ENCODE measurements at places on chromosomes 5 and 9. TPM values are rescaled to one million over a fixed set of nuclear protein-coding genes. Genes with fewer than 3 reads are reported as not detected.

Gene FOXD4
- total RNA-seq: 0.58 TPM

Gene IFNA21
- total RNA-seq: not detected

Gene SCAI
- 14.5 TPM for total RNA-seq

Gene PCDHB1
- total RNA-seq: 0.13 TPM

Gene TLE1
- 44.2 TPM for total RNA-seq

Gene CCL19
- total RNA-seq: 0.35 TPM

Gene SLC25A46
- total RNA-seq: 40.2 TPM

Gene NUTM2F
- total RNA-seq: not detected

Gene PCDHB13
- total RNA-seq: 1.9 TPM

Gene PRRT1B
- not detected for total RNA-seq

Gene CDC14B
- 16.0 TPM for total RNA-seq

Gene PCDHA13
- total RNA-seq: 0.04 TPM

Gene PIK3R1
- total RNA-seq: 68.7 TPM

Gene PCDHGB7
- 4.2 TPM for total RNA-seq

Gene ALDH1B1
- 15.7 TPM for total RNA-seq

Gene PCA3
- 0.58 TPM for total RNA-seq

Gene CCDC192
- 0.18 TPM for total RNA-seq

Gene ENHO
- total RNA-seq: 3.4 TPM

Gene IFNB1
- not detected for total RNA-seq

Gene PTGS1
- total RNA-seq: 2.7 TPM

Gene PCSK1
- not detected for total RNA-seq

Gene PMPCA
- 24.6 TPM for total RNA-seq

Gene MARCHF11
- 0.04 TPM for total RNA-seq

Gene FAM163B
- total RNA-seq: not detected

Gene RXRA
- total RNA-seq: 19.0 TPM

Gene OR2V1
- not detected for total RNA-seq

Gene PDE6A
- total RNA-seq: not detected

Gene IGFBPL1
- 0.84 TPM for total RNA-seq

Gene SHROOM1
- total RNA-seq: 2.4 TPM

Gene TYRP1
- total RNA-seq: not detected

Gene CSF1R
- 9.2 TPM for total RNA-seq

Gene ABO
- 0.13 TPM for total RNA-seq

Gene TXNDC8
- not detected for total RNA-seq

Gene GCNT1
- total RNA-seq: 3.2 TPM

Gene TAF11L14
- not detected for total RNA-seq

Gene CCNO
- 0.04 TPM for total RNA-seq

Gene IL3
- not detected for total RNA-seq

Gene SLC44A1
- 20.2 TPM for total RNA-seq

Gene PTPA
- 119 TPM for total RNA-seq

Gene SLC1A3
- 19.5 TPM for total RNA-seq

Gene NRG2
- total RNA-seq: 2.0 TPM

Gene PAPPA
- total RNA-seq: 1.3 TPM

Gene PRUNE2
- 13.2 TPM for total RNA-seq

Gene MLANA
- total RNA-seq: not detected

Gene PCDHB6
- 0.80 TPM for total RNA-seq

Gene SLC6A7
- 0.35 TPM for total RNA-seq

Gene SOX30
- total RNA-seq: 0.09 TPM

Data from muscle of leg (tissue), 16 donors.